NCI-H1417 treated with DMSO at 0.1 percent for 48 hours (cell line): ENCODE measurements at places on chromosomes 4 and X.

- no peak for DNase-seq
Measured at GRCh38 chr4:64068096-64068495, 341.2 kb downstream of the TECRL start.

DNA sequence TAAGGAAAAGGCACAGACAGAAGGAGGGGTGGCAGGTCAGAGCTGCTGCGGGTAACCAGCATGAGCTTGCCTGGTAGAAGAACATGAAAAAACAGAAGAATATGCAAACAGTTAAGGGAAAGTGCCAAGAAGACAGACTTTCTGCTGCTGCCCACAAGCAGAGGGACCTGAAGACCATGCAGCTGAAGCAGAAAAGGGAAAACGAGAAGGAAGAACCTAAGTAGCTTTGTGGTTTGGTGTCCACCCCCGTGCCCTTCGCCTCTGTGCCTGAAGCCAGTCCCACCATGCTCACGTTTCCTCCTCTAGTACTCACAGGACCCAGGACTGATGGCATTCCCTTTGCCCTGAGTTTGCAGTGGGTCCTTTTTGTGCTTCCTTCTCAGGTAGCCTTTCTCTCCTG, 62.8 kb downstream of the UBA6 start:
- no peak for DNase-seq

DNA sequence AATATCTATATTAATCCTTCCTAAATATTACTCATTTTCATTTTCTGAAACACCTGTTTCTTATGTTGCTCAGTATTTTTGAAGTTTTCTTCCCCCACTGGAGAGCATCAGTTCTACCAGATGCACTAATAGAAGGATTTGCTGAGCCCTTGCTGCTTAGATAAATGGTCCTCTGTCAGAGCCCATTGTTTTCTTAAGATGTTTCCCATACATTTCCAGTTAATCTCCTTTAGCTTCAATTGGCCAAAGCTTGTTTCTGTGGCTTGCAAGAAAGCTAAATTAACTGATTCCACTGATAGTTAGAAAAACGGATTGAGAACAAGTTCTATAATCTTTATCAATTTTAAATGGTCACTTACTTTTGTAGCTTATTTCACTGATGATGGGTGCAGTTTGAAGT, 1425.5 kb downstream of the PCDH18 start:
- no peak for DNase-seq

DNA sequence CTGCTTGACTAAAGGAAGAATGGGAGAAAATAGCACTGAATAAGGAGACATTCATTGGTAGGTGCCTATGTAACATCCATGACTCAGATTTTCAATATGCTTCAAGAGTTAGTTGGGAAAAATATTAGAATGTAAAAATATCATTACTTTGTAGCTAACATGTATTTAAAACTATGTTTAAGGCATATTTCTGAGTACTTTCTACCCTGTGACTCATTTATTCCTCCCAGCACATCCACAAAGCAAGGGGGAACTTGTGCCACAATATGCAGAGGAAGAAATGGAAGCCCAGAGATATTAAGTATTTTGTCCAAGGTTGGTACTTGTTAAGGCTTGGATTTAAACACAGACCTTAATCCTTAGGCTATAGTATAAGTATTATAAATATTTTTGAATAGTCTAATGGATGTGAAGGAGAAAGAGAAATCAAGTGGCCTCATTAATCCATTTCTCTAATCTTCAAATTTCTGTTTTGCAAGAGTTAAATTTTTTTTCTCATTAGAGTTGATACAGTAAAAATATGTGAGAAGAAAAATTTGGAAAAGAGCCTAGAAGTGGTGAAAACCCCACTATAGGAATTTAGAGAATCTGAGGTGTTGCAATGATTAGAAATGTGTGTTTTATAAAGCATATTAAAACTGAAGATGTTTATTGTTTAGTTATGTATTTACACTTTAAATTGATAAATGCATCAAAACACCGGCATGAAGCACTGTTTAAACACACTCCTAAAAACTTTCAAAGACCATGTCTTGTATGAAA, 149.3 kb upstream of the GYPA start:
- no peak for DNase-seq

DNA sequence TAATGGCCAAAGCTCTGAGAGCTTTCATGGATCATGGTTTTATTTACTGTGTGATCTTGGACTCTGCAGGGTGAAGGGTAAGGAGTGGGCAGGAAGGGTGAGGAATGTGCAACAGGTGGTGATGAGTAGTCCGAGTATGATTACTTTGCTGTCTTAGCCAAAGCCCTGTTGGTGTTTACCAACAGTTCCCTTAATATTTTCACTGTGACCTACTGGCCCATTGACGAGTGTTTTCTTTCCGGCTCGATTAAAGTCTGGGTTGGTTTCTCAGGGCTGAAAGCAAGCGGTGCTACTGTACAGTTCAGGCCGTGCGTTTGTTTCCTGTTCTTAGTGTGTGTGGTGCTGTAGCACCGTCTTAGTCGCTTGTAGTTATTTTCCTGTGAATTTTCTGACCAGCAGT, 2.6 kb downstream of the ARHGAP24 start:
- no peak for DNase-seq

GRCh38 chr4:152065545-152065944, 304.7 kb upstream of the GATB start:
- DNase-seq: no peak

DNA sequence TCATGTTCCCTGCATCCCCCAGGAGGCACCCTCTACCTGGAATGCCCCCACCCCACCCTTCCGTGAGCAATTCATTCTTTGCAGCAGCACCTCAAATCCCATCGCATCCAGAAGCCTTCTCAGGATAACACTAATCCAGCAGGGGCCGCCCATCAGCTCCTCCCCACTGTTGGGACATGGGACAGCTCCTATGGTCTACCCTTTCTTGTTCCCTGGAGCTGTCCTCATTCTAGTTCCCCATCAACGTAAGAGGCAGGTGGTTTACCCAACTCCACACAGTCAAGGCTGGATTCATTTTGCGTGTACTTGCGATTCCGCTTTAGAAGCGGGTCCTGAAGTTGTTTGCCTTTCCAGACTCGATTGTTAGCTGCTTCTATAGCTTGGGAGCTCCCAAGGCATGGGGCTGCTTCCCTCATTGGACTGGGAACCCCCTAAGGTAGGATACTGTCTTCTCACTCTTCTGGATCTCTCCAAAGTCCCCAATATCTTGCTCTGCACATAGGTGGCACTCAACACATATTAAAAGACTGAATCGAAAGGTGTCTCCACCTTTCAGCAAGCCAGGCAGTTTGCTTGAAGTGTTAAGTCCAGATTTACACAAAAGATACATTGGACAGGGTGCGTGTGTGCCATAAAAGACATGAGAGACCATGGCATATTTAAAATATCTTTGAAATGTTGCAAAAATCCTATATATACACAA, 942 bp upstream of the APLN start:
- no peak for DNase-seq

GRCh38 chr4:25107827-25108516, 52.3 kb downstream of the SEPSECS start:
- DNase-seq: no peak

- no peak for DNase-seq
Measured at GRCh38 chr4:163858515-163858914, 364.0 kb downstream of the TMA16 start.

DNA sequence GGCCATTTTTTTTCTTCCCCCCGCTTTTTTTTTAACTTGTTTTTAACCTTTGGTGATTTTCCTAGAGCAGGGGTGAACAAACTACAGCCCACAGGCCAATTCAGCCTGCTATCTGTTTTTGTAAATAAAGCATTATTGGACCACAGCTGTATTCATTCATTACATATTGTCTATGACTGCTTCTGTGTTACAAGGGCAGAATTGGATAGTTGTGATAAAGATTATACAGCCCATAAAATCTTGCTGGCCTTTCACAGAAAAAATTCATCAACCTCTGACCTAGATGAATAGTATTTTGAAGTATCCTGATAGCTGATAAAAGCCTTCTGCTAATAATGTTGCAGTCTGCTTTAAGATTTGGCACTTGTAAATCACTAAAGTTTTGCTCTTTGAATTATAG, 63.4 kb downstream of the SMAD1 start:
- DNase-seq: no peak

GRCh38 chrX:8913655-8914409, 112.6 kb upstream of the FAM9A start:
- no peak for DNase-seq

GRCh38 chr4:36222702-36223101, 21.6 kb downstream of the ARAP2 start:
- DNase-seq: no peak

DNA sequence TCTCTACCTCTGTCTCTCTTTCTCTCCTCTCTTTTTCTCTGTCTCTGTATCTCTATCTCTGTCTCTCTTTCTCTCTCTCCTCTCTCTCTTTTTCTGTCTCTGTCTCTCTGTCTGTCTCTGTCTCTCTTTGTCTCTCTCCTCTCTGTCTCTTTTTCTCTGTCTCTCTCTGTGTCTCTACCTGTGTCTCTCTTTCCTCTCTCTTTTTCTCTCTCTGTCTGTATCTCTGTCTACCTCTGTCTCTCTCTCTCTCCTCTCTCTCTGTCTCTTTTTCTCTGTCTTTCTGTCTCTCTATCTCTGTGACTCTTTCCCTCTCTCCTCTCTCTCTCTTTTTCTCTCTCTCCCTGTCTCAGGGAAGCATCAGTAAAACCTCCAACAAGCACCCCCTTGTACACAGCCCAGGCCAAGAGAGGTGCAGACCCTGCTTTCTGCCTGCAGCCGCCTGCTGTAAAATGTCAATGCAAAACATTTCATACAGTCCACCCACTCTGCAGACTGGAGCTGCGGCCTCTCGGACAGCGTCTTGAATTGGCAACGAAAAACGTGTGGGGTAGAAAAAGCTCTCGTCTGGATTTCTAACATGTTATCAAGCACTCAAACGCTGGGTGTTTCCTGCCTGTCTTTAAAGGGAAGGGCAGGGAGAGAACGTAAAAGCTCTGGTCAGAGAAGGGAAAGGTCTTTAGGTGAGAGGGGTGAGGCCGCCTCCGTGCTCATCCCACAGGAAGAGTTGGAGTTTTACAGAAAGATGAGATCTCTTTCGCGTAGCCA, 3.7 kb upstream of the SHOX start:
- DNase-seq: no peak

DNA sequence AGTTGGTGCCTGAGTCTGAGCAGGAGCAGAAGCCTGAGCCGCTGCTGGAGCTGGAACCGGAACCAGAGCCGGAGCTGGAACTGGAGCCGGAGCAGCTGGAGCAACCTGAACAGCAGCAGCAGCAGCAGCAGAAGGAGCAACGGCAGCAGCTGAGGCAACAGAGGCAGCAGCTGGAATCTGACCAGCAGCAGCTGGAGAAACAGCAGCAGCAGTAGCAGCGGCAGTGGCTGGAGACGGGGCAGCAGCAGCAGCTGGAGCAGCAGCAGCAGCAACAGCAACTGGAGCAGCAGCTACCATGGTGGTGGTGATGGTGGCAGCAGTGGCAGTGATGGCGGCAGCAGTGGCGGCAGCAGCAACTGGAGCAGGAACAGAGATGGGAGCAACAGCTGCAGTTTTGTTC, 61.5 kb downstream of the AMOT start:
- no peak for DNase-seq

GRCh38 chrX:110732266-110732665, 63.4 kb downstream of the CHRDL1 start:
- DNase-seq: no peak

- DNase-seq: no peak
Measured at GRCh38 chr4:108342325-108342970, 173.7 kb upstream of the LEF1 start.

DNA sequence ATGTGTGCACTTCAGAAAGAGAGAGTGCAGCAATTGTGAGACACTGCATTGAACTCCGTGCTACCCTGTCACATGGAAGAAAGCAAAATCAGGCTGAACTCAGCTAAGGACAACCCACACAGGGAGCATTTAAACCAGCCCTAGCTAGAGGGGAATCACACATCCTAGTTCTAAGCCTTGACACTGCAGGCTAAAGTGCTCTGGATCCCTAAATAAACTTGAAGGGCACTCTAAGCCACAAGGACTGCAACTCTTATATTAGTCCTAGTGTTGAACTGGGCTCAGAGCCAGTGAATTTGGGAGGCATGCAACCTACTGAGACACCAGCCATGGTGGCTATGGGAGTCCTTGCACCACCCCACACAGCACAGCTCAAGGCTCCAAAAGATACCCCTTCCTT, 311.9 kb downstream of the OPHN1 start:
- no peak for DNase-seq

GRCh38 chr4:73669410-73670183, 49.4 kb upstream of the RASSF6 start:
- DNase-seq: no peak

- no peak for DNase-seq
Measured at GRCh38 chr4:176592976-176593670, 199.6 kb downstream of the VEGFC start.

DNA sequence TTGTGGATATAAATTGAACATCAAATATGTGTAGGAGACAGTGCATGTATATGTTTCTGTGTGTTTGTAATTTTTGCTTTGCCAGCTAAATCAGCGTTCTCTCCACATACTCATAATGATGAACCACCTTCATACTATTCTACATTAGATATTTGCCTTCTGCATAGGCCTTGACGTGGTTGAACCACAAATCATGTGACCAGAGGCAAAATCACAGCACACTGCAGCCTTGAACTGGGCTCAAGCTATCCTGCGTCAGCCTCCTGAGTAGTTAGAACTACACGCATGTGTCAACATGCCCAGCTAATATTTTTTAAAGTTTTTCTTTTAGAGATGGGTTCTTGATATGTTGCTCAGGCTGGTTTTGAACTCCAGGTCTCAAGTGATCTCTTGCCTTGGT, 9.5 kb downstream of the UBQLN2 start:
- DNase-seq: no peak

DNA sequence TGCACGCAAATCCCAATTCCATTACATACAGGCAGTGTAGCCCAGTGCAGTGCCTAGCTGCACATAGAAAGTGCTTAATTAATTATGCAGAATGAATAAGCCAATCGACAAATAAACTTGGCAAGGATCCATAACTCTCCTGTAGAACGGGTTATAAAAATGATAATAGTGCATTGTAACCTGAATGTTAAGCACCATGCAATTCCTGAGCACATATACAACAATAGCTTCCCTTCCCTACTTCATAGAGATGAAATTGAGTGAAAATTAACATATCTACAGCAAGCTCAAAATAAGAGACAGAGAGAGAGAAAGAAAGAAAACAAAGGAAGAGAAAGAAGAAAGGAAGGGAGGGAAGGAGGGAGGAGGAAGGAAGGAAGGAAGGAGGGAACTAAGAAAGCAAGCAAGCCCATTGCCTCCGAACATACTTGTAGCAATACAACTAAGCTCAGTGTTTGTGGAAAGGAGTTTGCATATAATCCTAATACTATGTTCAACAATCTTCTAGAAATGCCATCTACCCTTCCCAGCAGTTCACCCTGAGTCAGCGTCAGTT, 1074.0 kb upstream of the LCORL start:
- no peak for DNase-seq

- no peak for DNase-seq
Measured at GRCh38 chr4:45927641-45928040, 196.2 kb downstream of the GABRG1 start.

- peak; percentile 7 for DNase-seq
Measured at GRCh38 chr4:84224522-84224921, 274.6 kb downstream of the NKX6-1 start.

DNA sequence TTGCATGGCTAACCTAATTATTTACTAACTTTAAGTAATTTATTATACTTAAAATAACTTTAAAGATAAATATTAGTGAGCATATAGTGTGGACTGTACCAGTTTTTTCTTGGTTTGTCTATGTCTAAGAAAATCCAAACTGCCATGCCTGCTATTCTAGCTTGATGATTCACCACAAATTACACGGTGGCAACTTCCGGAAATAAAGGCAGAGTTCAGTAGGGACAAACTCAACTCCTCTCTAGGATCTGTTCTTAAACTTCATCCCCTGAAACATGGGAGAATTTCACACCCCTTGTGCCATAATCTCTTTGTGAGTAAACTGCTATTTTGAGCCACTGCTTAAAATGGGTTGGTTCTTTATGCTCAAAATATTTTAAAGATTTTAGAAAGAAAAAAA, 213.6 kb upstream of the NRK start:
- DNase-seq: no peak
